ENCODE measurements at places on chromosomes 13 and 19.
A peak's percentile ranks its signal among the peaks of the same experiment; 100 is the strongest.

GRCh38 chr19:6381030-6381750 lies 5.5 kb upstream of the PSPN start:
- no peak for DNase-seq

DNA sequence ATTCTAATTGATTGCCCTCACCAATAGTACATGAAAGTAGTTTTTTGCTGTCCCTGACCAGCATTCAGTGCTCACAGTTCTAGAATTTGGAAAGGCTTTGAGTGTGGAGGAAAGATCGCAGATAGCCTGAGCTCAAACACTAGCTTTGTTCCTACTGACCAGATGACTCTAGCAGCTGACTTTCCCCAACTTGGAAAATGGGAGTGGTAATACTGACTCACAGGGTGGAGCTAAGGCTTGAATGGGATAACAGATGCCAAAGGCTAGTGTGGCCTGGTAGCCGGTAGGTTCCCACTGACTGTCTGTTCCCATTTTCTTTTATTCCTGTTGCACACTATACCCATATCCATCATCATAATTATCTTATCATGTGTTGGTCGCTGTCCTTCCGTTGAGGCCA lies 3.7 kb downstream of the ZSCAN22 start:
- DNase-seq = no peak

DNA sequence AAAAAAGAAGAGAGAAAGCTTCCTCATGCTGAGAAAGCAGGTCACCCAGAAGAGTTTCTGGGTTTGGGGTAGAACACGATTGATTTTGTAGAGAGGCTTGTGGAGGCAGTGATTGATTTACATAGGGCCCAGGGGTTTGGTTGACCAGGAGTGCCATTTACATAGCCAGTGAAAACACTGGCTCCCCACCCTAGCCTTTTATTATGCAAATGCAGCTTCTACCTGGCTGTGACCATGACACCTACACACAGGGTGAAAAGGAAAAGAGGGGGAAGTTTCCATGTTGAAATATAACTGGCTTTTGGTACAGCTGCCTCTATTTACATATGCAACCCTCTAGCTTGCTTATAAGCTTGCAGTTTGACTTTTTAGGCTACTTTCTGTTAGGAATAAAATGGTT lies 62.0 kb downstream of the ZNF100 start:
- peak; percentile 76 for DNase-seq

- no peak for DNase-seq
Observed at GRCh38 chr13:88103824-88104223, 432.7 kb downstream of the SLITRK5 start.

DNA sequence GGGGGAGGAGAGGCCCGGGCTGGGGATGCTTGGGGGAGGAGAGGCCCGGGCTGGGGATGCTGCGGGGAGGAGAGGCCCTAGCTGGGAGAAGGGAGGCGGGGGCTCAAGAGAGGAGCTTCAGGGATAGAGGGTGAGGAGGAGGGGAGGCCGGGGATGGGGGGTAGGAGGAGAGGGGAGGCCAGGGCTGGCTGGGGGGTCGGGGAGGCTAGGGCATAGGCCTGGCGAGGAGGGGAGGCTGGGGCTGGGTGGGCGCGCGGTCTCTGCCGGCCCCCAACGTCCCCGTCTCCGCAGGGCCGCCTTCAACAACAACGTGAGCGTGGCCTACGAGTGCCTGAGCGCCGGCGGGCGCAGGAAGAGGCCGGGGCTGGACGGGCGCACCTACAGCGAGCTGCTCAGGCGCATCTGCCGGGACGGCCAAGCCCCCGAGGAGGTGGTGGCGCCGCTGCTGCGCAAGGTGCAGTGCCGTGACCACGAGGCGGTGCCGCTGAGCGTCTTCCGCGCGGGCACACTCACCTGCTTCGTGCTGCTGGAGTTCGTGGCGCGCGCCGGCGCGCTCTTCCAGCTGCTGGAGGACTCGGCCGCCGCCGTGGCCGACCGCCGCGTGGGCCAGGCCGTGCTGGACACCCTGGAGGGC lies 11.4 kb downstream of the TPGS1 start:
- no peak for DNase-seq

DNA sequence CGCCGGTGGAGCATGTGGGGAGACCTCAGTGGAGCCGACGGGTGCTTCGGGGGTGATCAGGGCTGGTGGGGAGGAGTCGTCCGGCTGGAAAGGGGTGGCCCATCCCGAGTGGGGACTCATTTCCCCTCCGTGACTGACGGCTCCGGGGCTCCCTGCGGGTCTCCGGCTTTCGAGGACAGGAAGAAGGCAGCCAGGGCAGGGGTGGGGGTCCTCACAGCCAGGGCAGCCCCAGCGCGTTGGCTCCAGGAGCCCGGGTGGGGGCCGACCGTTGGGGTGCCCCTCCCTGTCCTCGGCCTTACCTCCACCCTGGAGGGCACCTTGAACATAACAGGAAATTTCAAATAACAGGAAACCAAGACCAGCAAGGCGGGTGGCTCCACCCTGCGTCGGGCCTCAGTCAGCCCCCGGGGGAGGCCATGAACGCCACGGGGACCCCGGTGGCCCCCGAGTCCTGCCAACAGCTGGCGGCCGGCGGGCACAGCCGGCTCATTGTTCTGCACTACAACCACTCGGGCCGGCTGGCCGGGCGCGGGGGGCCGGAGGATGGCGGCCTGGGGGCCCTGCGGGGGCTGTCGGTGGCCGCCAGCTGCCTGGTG lies at the start of gene S1PR4:
S1PR4 (plus strand) TSS at position 393 of the 596 bp plus-strand sequence; CDS start at position 417, 24 bp downstream.
- DNase-seq = no peak

DNA sequence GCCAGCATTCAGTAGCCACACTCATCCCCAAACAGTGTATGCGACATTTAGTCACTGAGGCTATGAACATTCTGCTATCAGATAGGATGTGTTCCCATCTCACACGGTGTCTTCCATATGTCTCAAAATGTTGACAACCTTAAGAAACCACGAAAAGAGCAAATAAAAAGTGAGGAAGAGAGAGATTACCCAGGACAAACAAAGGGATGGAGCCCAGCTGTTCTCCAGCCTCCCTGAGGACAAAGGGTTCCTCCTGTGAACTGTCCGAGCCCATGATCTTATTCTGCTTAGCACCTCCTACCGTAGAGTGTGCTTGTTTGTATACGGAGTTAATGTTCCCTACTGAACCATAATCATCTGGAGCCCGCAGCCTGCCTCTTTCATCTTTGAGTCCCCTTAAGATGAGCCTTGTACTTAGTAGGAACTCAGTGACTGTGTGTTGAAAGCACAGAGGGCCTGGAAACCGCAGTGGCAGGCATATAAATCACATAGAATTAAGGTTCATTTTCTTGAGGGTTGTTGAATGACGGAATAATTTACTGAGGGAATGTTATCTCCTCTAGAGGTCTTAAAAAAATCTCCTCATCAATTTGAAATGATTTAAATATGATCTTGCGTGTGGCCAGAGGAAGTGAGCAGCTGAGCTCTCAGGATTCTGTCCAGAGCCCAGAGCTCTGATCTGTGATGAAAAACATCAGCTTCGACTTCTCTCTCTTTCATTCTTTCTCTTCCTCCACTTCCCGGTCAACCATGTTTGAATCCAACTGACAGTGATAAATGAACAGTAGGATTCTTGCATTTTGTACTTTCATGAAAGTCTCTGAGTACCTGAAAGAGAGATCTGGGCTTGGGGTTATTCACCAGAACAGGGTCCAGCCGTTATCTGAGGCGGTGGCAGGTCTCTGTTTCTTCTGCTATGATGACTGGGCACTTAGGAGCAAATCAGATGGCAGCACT lies 200.5 kb downstream of the KLF5 start:
- no peak for DNase-seq

- DNase-seq = no peak
Observed at GRCh38 chr13:20363603-20364002, 131.5 kb upstream of the GJB6 start.

- DNase-seq = no peak
Observed at GRCh38 chr19:40685563-40685962, 4.9 kb downstream of the NUMBL start.

- no peak for DNase-seq
Observed at GRCh38 chr13:19713186-19713965, 69.4 kb downstream of the PSPC1 start.

GRCh38 chr13:51035978-51036377 lies 75.1 kb downstream of the C13orf42 start:
- no peak for DNase-seq

DNA sequence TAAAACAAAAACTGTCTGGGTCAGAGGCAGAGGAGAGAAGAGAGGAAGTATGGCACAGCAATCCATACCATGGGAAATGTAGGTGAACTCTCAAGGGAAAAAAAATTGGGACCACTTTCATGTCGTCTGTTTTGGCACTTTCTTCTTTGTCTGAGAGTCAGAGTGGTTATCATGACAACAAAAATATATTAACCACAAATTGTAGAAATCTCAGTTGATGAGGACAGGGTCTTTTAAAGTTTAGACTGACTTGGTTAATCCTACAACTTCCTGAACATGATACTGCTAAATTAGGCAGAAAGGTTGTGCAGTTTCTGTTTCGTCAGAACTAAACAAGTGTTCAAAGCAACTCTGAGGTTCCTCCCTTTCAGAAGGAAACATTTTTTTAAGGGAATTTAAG lies 15.2 kb downstream of the KLF5 start:
- no peak for DNase-seq

DNA sequence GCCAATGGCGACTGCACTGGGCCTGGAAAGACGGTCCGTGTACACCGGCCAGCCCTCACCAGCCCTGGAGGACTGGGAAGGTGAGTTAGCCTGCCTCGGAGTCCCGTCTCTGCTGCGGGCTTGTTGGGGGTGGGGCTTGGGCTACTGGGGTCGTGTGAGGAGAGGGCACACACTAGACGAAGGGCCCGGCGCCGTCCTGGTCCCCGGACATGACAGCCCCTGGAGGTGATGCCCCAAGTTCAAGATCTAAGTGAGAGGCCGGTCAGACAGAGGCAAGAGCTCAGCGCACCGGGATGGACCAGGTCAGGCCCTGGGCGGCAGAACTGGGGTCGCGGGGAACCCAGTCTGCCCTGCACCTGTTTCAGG lies 1.6 kb downstream of the CILP2 start:
- no peak for DNase-seq

GRCh38 chr19:17751912-17752273 lies 616 bp downstream of the FCHO1 start:
- DNase-seq = no peak

DNA sequence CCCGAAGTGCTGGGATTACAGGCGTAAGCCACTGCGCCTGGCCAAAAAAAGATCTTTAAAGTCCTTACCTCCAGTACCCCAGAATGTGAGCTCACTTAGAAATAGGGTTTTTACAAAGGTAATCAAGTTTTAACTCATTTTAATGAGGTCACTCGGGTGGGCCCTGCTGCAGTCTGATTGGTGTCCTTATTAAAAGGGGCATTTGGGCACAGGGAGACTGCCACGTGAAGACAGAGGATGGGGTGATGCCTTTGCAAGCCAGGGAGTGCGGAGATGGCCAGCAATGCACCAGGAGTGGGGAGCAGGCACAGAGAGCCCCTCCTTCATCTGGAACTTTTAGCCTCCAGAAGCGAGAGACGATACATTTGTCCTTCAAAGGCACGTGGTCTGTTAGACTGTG lies 11.7 kb downstream of the NKPD1 start:
- DNase-seq = no peak

DNA sequence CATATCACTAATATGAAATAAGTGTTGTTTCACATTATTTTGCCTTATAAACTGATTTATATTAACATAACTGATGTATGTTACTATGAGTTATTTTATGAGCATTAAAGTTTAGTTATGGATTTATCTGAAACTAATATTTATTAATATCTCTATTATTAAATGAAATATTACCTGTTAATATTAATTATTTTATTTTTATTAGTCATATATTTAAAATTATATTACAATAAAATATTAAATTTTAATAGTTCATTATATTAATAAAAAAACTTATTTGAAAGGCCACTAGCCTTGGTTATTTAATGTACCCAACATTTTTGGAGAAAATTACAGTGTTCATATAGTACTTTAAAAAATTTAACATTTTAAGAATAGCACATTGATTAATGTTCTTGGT lies 1643.4 kb upstream of the MIR17HG start:
- DNase-seq = no peak

- DNase-seq = no peak
Observed at GRCh38 chr19:10593820-10594637, 6.9 kb upstream of the AP1M2 start.

GRCh38 chr19:27955485-27956480 lies 1257.2 kb downstream of the UQCRFS1 start:
- DNase-seq = no peak

GRCh38 chr13:32587811-32588170 lies 1.5 kb downstream of the PDS5B start:
- DNase-seq = no peak

DNA sequence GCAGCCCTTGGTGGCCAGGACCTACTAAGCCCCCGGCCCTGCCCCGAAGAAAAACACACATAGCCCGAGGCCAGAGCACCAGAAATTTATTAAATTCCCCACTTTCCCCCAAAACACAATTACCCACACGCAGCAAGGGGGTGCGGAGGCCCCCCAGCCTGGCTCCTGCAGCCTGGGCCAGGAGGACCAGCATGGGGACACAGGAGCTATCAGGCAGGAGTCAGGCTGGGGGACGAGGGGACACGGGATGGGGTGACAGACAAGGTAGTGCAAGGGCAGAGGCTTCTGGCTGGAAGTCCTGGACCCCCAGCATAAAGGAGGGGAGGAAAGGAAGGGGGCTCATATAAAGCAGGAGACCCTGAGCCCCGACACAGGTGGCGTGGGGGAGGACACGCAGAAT lies 3.1 kb downstream of the RNU6-9 start:
- no peak for DNase-seq

- DNase-seq = no peak
Observed at GRCh38 chr13:80447747-80448146, 106.8 kb upstream of the SPRY2 start.

GRCh38 chr19:39518458-39518857 lies 3.5 kb downstream of the SELENOV start:
- DNase-seq = no peak

GRCh38 chr19:45146251-45146650 lies 14.5 kb downstream of the NKPD1 start:
- no peak for DNase-seq

DNA sequence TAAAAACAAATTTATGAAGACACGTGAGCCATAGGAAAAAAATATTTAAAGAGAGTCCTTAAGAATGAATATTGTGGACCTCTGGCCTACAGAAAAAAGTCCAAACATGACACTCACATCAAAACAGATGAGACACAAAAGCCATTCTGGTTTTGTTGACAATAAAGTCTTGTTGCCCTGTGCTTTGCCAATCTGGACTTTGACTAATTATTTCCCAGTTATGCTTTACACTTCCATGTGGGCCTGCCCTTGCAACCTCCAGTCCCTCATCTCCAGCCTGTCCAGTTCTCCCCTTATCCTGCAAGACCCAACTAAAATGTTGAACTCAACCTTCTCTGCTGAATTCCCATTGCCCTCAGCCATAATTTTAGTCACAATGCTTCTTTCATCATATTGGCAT lies 184.5 kb upstream of the SERP2 start:
- DNase-seq = no peak

DNA sequence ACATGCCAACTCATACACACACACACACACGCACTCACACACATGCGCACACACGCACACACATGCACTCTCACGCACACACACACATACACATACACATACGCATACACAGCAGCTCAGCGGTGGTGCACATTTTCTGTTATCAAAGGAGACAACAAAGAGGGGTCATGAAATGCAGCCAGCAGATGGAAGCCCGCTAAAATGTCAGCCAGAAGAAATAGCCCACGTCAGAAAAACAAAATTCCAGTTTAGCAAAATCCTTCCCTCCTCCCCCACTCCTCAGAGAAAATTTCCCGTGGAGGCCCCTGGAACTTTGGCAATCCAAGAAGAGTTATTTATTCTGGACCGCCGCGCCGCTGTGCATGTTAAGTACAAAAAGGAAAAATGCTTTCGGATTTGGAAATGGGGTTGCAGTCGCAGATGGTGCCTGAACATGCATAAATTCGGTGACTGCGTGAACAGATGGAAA lies 114.6 kb upstream of the VSTM2B start:
- no peak for DNase-seq

GRCh38 chr19:40234429-40235237 lies 8.1 kb upstream of the CCNP start:
- DNase-seq = no peak

Data from iPS DF 19.7 (cell line).